ENCODE measurements at places on chromosomes 2 and 18.

DNA sequence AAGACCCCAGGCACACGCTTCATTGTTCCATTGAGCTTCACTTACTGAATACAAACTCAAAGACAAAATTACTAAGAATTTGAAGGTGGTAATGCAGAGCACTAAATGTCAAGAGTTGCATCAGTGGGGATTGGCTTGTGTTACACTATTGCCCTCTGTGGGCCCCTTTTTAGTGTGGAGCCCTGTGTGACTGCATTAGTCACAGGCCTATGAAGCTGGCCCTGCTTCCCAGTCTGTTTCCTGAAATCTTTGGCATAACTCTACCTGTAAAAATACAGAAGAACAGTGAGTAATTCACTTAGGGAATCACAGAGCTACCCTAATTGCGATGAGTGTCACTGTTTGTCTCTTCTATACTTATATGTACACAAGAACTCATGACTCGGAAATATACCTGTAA, 40.0 kb upstream of the STPG4 start:
- no peak for DNase-seq

GRCh38 chr2:185384822-185385560, 353.6 kb upstream of the FSIP2 start:
- DNase-seq = no peak

GRCh38 chr2:217935235-217935879, 67.4 kb downstream of the TNS1 start:
- no peak for DNase-seq

- DNase-seq = no peak
Measured at GRCh38 chr2:198115201-198115600, 310.8 kb downstream of the PLCL1 start.

GRCh38 chr2:234003972-234004617, 46.4 kb upstream of the SPP2 start:
- DNase-seq = peak; percentile 55

Measured in fibroblast of skin of left quadriceps (primary cell).